NAMALWA (cell line): ENCODE measurements at places on chromosomes 16 and 17.
A peak's percentile ranks its signal among the peaks of the same experiment; 100 is the strongest.

DNA sequence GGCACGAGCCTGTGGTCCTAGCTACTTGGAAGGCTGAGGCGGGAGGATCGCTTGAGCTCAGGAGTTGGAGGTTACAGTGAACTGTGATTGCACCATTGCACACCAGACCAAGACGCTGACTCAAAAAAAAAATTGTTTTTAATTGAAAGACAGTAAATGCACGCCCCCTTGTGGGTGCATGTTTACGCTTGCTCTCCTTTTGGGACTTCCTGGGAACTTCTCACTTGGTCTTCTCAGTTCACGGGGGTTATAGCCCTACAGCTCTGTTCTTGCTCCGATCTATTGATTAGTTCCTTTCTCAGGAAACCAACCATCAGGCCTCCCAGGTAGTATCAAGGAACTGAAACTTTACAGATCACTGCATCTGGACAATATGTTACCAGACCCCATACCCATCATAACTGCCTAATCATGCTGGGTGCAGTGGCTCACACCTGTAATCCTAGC, 14.2 kb upstream of the RIPOR1 start:
- peak; percentile 95 for DNase-seq

- DNase-seq, result peak; percentile 71
These were observed 3.7 kb downstream of the ACSF3 start for GRCh38 chr16:89097392-89097772.

DNA sequence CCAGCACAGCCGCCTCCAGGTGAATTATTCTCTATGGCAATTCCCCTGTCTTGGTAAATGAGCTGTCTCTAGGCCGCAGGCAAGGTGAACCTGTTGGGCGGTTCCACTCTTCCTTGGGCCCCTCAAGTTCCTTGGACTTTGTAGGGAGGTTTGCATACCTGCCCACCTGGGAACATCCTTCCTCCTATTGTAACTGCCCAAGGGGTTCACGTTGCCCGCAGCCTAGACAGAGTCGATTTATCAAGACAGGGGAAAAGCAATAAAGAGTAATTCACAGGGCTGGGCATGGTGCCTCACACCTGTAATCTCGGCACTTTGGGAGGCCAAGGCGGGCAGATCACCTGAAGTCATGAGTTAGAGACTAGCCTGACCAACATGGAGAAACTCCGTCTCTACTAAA, 122.5 kb downstream of the KCNJ18 start:
- no peak for DNase-seq

- peak; percentile 9 for DNase-seq
These were observed 76.3 kb downstream of the USP32 start for GRCh38 chr17:60315650-60316049.

GRCh38 chr17:20944014-20944865, 98.6 kb downstream of the USP22 start:
- peak; percentile 13 for DNase-seq

DNA sequence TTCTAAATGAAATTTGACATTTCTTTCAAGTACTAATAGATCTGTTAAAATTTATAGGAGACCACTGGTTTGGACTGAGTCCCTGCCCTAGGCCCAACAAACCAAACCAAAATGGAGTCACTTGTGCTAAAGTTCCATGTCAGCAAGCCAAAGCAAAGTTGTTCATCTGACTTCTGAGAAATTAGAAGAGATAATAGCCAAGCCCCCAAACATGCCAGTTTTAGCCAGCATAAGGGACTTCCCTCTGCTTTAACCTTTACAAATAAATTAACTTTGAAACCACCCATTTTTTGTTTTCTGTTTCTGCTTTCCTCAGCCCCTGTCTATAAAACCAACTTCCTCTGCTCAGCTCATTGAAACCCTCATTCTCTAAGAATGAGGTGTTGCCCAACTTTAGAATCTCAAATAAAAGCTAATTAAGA, 18.9 kb downstream of the CDR2 start:
- no peak for DNase-seq

DNA sequence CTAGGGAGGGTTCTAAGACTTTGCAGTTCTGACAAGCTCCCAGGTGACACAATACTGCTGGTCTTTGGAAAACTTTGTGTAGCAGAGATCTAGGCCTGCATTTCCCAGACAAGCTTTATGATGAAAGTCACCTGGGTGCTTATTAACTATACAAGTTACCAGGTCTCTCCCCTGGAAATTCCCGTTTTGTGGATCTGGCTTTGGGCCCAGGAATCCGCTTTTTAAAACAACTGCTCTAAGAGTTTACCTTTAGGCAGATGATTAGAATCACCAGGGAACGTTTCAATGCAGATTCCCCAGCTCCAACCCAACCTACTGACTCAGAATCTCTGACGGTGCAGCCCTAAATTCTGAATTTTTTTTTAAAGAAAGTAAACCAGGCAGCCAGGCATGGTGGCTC, 36.3 kb downstream of the MYH3 start:
- DNase-seq, result no peak

DNA sequence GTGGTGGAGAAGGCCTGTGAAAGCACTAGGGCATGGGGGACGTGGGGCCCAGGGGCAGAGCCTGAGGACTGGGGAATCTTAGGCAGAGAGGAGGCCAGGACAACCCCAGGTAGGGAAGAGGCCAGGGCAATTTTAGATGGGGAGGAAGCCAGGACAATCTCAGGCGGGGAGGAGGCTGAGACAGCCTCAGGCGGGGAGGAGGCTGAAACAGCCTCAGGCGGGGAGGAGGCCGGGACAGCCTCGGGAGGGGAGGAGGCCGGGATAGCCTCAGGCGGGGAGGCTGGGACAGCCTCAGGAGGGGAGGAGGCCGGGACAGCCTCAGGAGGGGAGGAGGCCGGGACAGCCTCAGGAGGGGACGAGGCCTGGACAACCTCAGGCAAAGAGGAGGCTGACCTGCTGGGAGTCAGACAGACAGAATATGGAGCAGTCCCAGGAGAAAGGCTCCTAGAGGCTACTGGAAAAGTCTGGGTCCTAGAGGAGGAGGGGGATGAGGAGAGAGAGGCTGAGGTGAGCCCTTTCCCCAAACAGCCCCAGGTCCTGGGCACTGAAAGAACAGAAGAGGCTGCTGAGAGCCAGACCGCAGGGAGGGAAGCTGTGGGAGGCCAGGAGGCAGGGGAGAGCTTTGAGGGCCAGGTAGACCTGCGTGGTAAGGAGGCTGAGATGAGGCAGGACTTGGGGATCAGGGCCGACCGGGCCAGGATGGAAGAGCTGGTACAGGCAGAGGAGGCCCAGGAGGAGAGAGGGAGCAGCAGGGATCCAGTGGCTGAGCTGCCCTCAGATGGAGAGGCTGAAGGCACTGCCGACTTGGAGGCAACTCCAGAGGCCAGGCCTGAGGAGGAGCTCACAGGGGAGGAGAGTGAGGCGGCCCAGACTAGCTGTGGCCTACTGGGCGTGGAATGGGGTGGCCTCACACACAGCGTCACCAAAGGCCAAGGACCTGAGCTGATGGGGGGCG, 1.6 kb downstream of the APOBR start:
- no peak for DNase-seq

GRCh38 chr16:988471-989353, 7.1 kb downstream of the SOX8 start:
- DNase-seq, result no peak

DNA sequence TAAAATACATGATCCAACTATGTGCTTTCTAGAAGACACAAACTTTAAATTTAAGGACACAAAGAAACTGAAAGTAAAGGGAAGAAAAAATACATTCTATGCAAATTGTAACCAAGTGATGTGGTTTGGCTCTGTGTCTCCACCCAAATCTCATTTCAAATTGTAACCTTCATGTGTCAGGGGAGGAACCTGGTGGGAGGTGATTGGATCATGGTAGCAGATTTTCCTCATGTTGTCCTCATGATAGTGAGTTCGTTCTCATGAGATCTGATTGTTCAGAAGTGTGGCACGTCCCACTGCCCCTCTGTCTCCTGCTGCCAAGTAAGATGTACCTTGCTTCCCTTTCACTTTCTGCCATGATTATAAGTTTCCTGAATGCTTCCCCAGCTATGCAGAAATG, 15.0 kb downstream of the OR1A1 start:
- peak; percentile 59 for DNase-seq

DNA sequence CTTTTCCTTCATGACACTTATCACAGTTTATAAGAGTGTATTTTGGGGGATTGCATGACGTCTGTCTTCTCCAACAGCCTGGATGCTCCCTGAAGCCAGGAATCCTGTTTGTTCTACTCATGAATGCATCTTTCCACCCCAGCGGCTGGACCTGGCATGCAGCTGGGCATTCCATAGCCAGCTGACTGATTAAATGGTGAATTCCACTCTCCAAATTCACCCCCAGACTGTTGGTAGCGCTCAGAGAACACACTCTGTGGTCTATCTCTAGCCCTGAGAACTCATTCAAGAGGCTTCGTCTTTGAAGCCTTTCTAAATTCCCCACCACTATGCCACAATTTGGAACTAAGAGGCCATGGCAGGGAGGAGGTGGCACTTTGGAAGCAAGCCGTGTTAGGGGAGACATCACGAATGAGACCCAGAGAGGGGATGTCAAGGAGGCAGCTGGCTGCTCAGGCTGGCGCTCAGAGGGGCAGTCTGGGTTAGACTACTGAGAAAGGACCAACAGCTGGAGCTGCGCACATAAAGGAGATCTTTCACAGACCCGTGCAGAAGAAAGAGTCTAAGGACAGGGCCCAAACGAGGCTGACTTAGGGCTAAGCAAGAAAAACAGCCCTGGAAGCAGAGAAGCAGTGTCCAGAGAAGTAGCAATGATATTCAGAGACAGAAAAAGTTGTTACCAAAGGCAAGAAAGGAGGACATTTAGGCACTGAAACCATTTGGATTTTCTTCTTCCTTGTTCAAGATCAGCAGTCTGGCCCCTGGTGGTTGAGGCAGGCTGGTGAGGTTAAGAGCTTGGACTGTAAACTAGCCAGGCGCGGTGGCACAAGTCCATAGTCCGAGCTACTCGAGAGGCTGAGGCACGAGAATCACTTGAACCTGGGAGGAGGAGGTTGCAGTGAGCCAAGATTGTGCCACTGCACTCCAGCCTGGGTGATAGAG, 42.4 kb upstream of the ZNF629 start:
- no peak for DNase-seq

DNA sequence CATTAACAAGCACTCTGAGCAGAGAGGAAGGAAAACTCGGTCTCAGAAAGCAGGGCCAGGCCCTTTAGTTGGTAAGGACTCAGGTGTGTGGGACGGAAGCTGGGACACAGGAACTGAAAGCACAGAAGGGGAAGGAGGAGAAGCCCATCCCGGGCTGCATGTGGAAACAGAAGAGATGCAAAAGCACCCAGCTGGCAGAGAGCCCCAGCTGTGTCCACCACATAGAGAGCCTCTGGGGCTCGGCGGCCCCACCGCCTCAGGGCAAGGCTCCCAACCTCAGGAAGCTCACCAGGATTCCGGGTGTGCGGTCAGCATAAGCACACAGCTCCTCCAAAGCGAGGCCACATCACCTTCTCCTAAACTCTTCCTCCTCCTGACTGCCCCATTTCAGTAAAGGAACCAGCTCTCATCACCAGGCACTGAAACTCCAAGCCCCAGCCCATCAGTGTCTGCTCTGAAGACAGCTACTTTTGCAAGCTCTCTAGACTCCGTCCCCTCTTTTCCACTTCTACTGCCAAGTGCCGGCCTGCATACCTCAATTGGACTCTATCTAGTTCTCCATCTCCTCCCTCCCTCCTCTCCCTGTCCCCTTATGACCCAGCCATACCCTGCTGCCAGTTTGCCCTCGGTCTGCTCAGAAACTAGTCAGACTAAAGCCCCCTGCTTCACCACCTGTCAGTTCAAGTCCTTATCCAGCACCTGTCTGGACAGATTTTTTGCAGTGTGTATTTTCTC, 6.0 kb downstream of the ST3GAL2 start:
- DNase-seq, result peak; percentile 71
